Left renal pelvis (tissue), 4 donors: ENCODE measurements at places on chromosomes 1 and 21. TPM values are rescaled to one million over a fixed set of nuclear protein-coding genes. Genes with fewer than 3 reads are reported as not detected.

The NDUFV3 gene
- polyA plus RNA-seq: 44.1 TPM

DNA sequence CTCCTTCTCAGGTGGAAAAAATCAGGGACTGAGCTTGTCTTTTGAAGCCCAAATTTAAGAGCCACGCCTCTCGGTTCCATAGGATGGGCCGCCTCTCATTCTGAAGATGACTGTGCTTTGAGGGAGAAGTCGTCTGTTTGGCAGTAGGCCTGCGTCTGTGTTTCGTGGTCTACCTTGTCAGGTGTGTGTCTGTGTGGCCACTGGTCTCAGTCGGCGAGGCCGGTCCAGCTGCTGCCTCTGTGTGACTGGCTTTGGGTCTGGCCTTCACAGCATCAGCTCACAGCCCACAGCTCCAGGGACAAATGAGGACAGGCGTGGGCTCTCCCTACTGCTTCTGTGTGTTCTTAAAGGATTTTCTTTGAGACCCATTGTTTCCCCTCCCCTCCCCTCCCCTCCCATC is 50.3 kb downstream of the B3GALT5 start:
- no peak for DNase-seq

GRCh38 chr1:11448373-11449099 is 30.4 kb upstream of the DISP3 start:
- no peak for DNase-seq

The SERINC2 gene
- 51.2 TPM for polyA plus RNA-seq

- DNase-seq: no peak
These were observed 2.5 kb downstream of the VWA1 start for GRCh38 chr1:1437904-1438376.

DNA sequence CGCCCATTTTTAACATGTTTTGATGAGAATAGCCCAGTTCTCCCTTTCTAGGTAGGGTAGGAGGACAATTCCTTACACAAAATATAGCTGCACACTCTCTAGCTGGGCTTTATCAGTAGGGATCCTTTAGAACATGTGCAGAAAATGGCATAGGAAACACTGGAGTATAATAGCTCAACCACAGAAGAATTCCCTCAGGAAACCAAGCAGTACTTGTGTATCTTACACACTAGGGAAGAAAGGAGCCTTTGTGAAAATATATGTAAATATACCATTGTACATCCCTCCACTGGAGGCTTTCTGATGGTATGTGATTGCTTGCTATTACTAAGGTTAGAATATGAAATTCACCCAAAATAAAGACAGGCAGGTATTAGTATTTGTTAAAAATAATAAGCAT is 153.5 kb downstream of the LRRC40 start:
- no peak for DNase-seq

The CFHR3 gene
- 0.59 TPM for polyA plus RNA-seq

The LIPI gene
- polyA plus RNA-seq: 0.26 TPM

DNA sequence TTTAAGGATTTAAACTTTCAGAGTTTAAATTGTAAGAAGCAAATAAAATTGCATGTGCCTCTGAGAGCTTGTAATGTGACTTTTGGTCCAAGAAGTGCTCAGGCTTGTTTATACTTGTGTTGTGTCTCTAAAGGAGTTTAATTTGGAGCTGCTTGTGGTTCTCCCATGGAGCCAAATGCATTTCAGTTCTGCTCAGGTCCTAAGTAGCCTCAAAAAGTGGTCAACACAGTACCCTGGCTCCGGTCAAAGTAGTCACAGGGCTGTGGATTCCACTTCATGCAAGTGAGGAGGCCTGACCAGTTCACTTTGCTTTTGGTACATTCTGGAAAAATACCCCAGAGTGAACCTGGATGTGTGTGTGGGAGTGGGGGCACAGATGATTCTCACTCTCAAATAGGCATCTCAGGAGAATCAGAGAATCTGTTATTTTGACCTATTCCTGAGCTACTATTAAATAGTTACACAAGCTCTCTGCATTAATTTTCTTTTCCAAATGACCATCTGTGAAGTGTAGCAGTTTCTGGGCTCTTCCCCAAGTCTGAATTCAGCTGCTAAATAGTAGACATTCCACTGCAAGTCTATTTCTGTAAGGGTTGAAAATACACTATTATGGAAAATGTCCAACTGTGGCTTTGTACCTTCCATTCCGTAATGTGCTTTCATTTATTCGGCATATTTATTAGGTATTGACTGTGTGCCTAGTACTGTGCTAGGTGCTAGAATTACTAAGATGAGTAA is 31.7 kb upstream of the AGO1 start:
- peak; percentile 47 for DNase-seq

The FCRL6 gene
- polyA plus RNA-seq: 0.41 TPM

The ADGRL4 gene
- polyA plus RNA-seq: 20.1 TPM

The CFAP45 gene
- polyA plus RNA-seq: 4.1 TPM

GRCh38 chr1:26607186-26607585 is 77.6 kb downstream of the RPS6KA1 start:
- no peak for DNase-seq

The PRAMEF25 gene
- polyA plus RNA-seq: not detected

DNA sequence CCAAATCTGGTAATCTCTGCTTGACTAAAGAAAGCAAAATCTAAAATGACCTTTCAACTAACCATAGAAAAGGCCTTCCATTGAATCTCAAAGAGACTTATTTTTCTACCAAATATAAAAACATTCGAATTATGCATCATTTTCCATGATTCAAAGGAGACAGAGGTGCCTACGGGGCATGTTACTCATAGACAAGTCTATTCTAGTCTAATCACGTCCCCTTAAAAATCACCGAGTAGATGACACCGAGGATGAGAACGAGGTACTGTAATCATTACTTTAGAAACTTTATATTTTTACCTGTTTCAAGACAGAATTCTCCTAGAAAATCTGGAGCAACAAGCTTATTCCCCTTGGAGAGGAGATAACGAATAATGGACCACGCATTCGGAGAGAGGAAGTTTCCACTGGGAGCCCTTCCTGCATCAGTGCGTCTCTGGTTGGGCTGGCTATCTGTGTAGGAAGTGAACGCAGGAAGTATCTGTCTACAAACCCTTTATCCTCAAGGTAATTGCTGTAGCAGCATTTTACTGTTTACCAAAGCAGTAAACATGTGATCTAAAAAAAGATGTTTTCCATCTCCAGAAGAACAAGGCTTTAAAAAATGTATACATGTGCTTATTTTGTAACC is 9.5 kb downstream of the ERG start:
- DNase-seq: no peak

GRCh38 chr1:42961312-42962091 is 2.8 kb upstream of the SLC2A1 start:
- DNase-seq: no peak

The RGS16 gene
- 8.6 TPM for polyA plus RNA-seq

- DNase-seq: no peak
These were observed 123.8 kb downstream of the CLIC6 start for GRCh38 chr21:34792504-34793089.

- no peak for DNase-seq
These were observed 31.2 kb upstream of the LAPTM5 start for GRCh38 chr1:30788580-30789387.

The OPRD1 gene
- polyA plus RNA-seq: 0.37 TPM

DNA sequence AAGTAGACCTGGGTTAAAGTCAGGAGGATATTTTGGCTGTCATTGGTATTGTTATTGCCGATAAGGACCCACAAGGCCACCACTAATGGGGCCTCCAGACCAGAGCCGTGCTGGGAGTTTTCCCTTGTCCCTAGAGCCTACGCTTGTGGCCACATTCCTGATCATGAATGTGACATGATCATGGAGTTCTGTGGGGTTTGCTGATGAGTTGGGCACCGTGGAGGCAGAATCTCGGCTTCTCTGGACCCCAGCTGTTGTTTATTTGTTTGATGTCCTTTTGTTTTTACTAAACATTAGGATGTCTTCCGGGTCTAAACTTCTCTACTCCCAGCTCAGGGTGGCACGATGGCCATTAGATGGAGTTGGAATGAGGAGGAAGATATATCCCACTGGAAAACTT is 74.9 kb upstream of the TMPRSS2 start:
- DNase-seq: no peak

DNA sequence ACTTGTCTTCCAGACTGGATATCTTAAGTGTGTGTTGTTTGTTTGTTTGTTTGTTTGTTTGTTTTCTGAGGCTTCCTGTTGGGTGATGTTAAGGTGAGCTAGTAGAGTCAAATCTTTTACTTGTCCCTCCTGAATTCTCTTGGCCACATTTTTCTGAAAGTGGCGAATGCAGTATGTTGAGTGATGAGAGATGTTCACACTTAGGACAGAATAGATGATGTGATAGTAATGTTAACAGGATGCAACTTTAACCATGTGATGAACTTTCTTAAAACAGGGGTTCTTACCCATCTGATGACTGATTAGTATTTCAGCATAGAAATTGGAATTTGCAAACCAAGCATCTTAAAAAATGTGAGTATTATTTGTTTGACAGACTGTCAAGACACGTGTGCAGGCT is 40.2 kb downstream of the LMO4 start:
- DNase-seq: no peak

The TDRD5 gene
- 5.6 TPM for polyA plus RNA-seq

- no peak for DNase-seq
These were observed 8.4 kb downstream of the ARMH1 start for GRCh38 chr1:44682883-44683265.

DNA sequence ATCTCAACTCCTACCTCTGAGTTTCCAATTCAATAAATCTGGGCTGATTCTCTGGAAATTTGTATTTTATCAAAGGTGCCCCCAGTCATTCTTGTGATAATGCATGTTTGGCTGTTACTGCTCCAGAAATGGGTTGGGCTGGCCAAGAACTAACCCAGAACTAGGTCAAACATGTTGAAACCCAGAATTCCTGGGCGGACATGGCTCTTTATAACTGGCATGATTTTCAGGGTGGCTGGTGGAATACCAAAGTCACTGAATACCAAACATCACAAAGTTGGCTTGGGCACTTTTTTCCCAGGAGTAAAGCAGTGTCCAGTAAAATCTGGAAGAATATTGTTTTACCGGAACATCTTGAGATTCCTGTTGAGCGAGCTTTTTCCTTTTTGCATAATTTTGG is 89.4 kb upstream of the S1PR1 start:
- no peak for DNase-seq

DNA sequence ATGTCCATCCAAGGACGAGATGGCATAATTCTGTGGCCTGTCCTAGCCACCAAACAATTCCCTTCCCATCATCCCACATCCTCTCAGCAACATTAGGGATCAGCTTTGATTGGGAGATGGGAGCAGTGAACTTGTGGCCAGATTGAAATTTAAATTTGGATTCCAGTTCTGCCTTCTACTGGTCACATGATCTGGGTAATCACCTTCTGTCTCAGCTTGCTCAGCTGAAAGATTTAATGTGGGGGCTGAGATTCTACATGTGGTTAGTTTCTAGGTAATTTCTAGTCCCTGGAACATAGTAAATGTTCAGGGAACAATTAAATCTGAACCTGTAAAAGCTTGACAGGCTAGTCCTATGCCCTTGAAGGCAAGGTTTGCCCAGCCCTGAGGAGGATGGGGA is 3.2 kb downstream of the MYOCOS start:
- DNase-seq: no peak

DNA sequence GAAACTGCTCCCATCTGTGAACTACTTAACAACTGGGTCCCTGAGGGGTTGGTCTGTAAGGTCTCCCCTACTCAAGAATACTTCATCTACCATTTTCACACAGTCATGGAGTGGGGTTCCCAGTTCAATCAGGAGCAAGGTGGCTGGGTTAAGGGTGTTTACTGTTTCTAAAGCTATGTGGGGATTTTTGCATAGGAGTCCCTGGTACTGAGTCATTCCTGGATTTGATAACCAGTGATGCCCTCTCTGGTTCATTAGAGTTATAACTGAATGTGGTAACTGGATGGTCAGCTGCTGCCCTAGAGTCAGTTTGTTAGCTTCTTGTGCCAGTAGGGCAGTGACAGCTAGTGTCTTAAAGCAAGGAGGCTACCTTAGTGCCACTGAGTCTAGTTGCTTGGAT is 29.4 kb upstream of the KCNJ15 start:
- no peak for DNase-seq

DNA sequence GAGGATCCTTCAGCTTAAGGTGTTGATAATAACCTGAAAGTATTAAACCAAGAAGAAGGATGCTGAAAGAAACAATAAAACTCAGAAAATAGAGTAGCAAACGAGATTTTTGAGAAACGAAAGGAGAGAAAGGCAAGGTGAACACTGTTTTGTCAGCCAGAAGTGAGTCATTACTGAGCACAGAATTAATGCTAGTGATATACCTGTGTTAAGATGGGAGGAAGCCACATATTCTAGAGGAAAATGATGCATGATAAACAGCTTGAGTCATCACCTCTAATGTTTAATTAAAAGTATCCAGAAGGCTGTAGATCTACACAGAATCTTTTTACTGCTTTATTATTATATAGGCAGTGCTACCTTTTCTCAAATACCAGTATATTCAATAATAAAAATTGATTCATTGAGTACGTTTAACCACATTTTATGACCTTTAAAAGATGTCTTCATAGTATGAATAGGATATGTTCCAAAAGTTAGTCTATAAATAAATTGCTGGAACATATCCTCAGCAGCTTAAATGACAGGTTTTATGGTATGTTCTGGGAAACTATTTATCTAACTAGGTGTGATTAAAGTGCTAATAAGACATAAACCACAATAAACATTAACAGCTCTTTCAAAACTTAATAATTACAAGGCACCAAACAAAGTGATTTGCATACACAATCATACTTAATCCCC is 10.3 kb downstream of the SH3GLB1 start:
- DNase-seq: no peak

- DNase-seq: no peak
These were observed 24.9 kb upstream of the CTH start for GRCh38 chr1:70386121-70386520.

The CELA2A gene
- polyA plus RNA-seq: not detected

GRCh38 chr1:216095400-216095799 is 327.8 kb downstream of the USH2A start:
- no peak for DNase-seq

The CLK2 gene
- polyA plus RNA-seq: 70.1 TPM

GRCh38 chr1:85464497-85465098 is 361 bp downstream of the DDAH1 start:
- no peak for DNase-seq

GRCh38 chr1:190935925-190936324 is 458.3 kb upstream of the BRINP3 start:
- DNase-seq: no peak

- DNase-seq: no peak
These were observed 10.2 kb downstream of the DDI2 start for GRCh38 chr1:15627343-15627988.

DNA sequence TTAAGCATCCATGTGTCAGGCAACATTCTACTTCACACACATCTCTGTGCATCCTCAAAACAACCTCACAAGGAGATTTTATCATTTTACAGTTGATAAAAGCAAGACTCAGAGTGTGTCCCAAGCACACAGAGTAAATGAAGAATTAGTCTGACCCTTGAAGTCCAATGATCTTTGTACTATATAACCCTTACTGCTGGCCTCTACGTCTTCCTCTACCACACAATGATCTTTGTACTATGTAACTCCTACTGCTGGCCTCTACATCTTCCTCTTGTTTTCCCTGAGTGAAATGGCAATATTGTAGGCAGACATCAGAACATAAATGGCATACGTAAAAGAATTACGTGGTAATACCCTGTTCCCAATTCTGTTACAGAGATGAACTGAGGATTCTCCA is 55.3 kb downstream of the AHCTF1 start:
- DNase-seq: no peak

The CD48 gene
- 2.0 TPM for polyA plus RNA-seq
